ENCODE measurements at places on chromosomes 5 and 9.
A peak's percentile ranks its signal among the peaks of the same experiment; 100 is the strongest.

- DNase-seq = no peak
These were observed at the start of gene BSPRY for GRCh38 chr9:113349445-113350094. TSS of gene BSPRY (plus strand) at chr9:113349541. CDS start at chr9:113349580, 39 bp downstream.

- DNase-seq = no peak
These were observed 253.8 kb downstream of the PBX3 start for GRCh38 chr9:126000731-126001580.

DNA sequence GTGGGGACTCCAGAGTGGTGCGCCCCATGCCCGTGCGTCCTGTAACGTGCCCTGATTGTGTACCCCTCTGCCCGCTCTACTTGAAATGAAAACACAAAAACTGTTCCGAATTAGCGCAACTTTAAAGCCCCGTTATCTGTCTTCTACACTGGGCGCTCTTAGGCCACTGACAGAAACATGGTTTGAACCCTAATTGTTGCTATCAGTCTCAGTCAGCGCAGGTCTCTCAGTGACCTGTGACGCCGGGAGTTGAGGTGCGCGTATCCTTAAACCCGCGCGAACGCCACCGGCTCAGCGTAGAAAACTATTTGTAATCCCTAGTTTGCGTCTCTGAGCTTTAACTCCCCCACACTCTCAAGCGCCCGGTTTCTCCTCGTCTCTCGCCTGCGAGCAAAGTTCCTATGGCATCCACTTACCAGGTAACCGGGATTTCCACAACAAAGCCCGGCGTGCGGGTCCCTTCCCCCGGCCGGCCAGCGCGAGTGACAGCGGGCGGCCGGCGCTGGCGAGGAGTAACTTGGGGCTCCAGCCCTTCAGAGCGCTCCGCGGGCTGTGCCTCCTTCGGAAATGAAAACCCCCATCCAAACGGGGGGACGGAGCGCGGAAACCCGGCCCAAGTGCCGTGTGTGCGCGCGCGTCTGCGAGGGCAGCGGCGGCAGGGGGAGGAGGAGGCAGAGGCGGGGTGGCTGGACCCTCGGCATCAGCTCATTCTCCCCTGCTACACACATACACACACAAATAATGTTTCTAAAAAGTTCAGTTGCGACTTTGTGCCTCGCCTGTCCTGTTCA is 668 bp downstream of the GLIS3 start:
- peak; percentile 72 for DNase-seq

DNA sequence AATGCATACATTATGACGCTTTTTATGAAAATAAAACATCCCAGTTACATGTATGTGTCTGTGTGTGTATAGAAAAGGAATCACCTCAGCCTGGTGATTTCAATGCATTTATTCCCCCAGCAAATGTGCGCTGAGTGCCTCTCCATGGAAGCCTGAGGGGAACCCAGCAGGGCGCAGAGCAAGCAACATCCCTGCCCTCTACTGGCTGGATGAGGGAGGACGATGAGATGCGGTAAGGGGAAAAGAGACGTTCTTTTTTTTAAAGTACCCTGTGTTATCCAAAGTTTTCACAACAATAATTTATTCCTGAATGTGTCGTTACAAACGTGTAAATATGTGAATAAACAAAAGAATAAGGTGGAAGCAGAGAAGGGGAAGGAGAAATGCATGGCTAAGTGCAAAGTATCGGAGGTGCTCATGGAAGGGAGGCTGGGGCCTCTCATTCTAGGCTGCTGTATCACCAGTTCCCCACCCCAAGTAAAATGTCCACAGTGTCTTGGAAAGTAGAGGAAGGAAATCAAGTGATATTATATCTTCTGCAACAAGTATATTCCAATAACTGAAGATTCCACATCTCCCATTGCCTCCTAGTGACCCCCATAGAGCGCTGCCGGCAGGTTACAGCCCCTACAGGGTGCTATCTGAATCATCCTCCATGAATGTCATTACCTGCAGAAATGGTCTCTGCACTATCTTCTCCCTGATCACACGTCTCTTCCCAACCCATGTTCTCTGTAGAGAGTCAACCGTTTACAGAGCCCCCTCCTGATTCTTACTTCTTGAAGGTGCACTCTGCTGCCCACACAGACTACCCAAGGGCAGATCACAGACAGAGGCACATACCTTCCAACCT is 13.0 kb upstream of the ABLIM3 start:
- DNase-seq = peak; percentile 43

GRCh38 chr5:59756373-59757035 is 137.0 kb downstream of the PDE4D start:
- no peak for DNase-seq

- no peak for DNase-seq
These were observed 204.2 kb downstream of the KDM4C start for GRCh38 chr9:6961845-6962522.

- DNase-seq = peak; percentile 33
These were observed 34.5 kb upstream of the COL5A1 start for GRCh38 chr9:134606951-134607731.

GRCh38 chr9:123735376-123735775 is 194.6 kb downstream of the DENND1A start:
- no peak for DNase-seq

- no peak for DNase-seq
These were observed 1.2 kb downstream of the DAPK1 start for GRCh38 chr9:87498811-87499360.

GRCh38 chr5:154194345-154195329 is 4.1 kb downstream of the GALNT10 start:
- peak; percentile 68 for DNase-seq

DNA sequence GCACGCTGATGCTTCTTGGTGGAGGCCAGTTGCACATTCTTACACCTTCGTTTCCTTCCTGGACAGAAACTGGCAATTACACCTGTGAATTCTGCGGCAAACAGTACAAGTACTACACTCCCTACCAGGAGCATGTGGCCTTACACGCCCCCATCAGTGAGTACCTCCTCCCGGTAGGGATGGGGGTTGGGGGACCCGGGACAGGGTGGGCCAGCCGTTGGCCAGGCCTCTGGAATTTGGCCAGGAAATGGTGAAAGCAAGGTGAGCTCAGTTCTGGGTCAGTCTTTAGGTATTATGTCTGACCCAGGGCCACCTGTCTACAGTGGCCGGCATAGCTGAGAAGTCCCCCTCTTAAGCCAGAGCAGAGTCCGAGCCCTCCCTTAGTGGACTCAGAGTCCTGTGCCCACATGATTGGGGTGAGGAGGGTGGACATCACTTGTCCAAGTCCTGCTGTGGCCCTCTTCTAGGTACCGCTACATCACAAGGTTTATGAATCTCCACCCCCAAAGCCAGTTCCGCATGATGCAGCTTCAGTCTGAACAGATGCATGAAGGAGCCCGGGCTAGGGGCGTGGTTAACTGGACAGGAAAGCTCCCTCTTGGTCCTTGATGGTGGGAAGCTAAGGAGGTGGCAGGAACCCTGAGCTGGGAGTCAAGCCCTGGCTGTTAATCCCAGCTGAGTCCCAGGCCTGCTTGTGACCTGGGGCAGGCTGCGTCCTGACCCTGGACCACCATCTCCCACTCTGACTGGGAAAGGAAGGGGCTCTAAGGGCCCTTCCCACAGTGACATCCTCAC is 61.3 kb downstream of the AMBP start:
- no peak for DNase-seq

GRCh38 chr5:17852740-17853139 is 218.5 kb downstream of the TAF11L14 start:
- no peak for DNase-seq

- no peak for DNase-seq
These were observed 199.4 kb downstream of the SREK1 start for GRCh38 chr5:66343370-66344071.

DNA sequence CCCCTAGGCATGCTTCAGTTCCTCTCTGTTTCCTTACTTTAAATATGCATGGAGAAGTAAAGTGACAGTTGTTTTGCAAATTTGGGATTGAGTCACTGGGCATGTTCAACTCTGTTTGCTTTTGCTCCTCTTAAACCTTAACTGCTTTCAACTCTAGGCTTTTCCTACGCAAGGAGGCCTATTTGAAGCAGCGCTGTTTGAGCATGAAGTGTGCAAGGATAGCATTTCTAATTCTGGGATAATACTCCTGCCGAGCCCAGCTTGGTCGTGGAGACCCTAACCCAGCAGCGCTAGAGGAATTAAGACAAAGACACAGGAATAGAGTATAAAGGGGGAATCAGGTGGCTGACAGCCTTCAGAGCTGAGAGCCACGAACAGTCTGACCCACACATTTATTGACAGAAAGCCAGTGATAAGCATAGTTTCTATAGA is 803.4 kb upstream of the CDH10 start:
- no peak for DNase-seq

- DNase-seq = peak; percentile 39
These were observed 63.7 kb upstream of the PAM start for GRCh38 chr5:102691434-102691833.

DNA sequence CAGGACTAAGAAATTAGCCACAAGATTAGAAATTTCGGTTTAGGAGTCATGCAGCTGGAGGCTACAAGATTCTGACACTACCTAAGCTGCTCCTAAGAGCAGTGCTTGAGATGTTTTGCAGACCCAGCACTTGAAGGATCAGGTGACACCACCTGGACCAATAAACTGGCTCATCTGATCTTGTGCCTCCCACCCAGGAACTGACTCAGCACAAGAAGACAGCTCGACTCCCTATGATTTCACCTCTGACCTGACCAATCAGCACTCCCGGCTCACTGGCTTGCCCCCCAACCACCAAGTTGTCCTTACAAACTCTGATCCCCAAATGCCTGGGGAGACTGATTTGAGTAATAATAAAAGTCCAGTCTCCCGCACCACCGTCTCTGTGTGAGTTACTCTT is 170.4 kb downstream of the TTC39B start:
- peak; percentile 59 for DNase-seq

DNA sequence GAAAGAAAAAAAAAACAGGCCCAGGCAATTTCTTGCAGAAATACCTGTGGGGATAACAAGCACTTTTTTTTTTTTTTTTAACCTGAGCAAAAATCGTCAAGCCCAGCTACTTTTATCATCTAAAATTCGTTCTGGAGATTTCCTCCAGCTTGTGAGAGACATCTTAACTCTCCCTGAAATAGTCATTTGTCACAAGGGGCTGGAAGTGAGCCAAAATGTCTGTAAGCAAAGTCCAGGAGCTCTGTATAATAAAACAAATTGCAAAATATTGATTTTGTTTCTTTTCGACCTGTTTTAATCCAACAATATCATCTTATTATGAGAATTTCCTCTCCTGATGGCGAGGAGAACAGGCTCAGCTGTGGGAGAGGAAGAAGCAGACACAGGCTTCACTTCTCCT is 168.4 kb downstream of the TTLL11 start:
- no peak for DNase-seq

- DNase-seq = no peak
These were observed 78.5 kb downstream of the SHB start for GRCh38 chr9:37990404-37991015.

DNA sequence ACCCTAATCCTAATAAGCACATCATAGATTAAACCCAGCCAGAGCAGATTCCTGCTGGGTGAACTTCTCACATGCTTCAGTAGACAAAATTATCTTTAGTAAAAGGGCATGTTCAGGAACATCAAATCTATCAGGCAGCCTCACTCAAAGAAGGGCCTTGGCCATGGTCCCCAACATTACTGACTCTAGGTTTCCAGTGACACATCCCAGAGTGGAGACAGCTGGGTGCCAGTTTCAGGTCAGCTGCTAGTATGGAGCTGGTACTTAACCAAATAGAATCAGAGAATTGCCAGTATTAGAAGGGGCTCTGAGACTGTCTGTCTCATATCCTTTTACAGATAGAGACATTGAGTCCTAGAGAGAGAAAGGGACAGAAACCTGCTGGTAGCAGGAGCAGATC is 44.1 kb upstream of the GALNT10 start:
- DNase-seq = no peak

GRCh38 chr9:82466616-82467260 is 478.2 kb downstream of the SPATA31D1 start:
- peak; percentile 25 for DNase-seq

GRCh38 chr5:88304356-88304755 is 35.7 kb upstream of the TMEM161B start:
- no peak for DNase-seq

DNA sequence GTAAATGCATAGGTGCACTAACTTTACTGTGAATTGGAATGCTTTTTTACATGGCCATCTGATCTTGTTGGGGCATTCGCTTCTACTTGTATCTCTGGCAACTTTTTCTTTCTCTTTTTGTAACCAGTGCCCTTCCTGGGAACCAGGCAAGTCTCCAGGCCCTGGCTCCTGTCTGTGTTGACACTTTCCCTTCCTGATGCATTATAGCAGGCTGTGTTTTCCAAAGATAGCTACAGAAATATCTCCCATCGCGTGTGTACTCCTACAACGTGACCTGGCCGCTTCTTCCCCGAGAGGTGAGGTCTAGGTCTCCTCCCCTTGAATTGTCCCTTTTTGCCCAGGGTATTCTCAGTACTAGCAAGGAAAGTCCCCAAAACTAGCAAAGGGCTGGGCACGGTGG is 81.1 kb upstream of the SPIN1 start:
- no peak for DNase-seq

- no peak for DNase-seq
These were observed 86.5 kb downstream of the KDM4C start for GRCh38 chr9:6844267-6844666.

GRCh38 chr5:43298443-43298842 is 14.8 kb downstream of the HMGCS1 start:
- no peak for DNase-seq

DNA sequence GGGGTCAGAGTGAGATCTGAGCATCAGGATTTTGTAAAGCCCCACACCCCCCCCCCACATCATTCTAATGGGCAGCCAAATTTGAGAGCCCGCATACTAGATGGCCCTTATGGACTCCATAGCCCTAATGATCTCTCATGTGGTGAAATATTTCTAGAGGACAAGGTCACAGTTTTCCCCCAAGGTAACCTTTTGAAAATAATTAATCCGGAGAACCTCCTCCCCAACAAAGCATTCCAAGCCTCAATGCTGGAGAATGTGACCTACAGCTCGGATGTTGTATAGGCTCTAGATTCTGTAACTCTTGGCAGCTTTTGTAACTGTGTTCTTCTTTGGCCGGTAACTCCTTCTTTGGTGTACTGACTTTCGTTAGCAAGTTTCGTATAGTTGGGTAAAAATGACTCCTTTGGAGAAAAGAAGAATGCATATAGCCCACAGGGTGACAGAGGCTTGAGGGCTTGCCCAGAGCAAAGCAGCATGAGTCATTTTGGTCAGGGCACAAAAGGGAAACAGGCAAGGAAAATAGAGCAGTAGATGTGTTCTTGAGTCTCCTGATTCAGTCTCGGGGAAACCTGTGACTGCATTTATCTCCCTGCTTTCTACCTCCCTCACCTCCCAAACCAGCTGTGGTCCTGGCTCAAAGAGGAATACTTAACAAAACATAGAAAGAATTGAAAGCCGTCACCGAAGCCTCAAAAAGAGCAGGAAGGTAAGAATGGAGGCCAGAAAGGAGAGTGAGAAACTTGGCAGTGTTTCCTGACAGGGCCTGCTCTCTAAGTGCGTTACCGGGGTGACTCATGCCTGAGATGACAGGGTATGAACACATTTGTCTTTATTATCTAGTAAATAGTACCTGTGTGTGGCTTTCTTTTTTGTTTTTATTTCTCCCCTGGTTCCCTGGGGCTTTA is 6.6 kb upstream of the XPA start:
- DNase-seq = peak; percentile 89

DNA sequence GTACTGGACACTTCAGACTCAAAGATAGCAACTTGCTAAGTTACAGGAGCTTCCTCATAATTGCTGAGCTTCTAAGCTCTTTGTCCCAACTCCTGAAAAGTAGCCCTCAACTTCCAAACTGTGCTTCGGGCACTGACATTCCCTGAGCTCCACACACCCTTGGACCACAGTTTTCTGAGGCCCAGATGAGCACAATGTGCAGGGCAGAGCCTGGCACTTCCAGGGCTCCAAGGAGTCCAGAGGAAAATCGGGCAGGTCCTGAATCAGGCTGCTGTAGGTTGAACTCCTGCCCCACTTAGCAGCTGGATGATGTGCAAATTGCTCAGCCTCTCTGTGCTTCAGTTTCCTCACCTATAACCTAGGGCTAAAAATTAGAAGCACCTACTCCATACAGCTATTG is 54.6 kb upstream of the KCNIP1 start:
- no peak for DNase-seq

Data from iris pigment epithelial cell (primary cell).